NCI-H748 treated with DMSO at 0.1 percent for 48 hours (cell line): ENCODE measurements at places on chromosomes 6 and 20.
A peak's percentile ranks its signal among the peaks of the same experiment; 100 is the strongest.

- DNase-seq: no peak
Measured at GRCh38 chr20:23661002-23661429, 23.3 kb upstream of the CST3 start.

GRCh38 chr6:82094166-82094806 lies 153.3 kb downstream of the IBTK start:
- peak; percentile 14 for DNase-seq

- DNase-seq: no peak
Measured at GRCh38 chr6:44084231-44085014, 42.8 kb downstream of the MRPL14 start.

DNA sequence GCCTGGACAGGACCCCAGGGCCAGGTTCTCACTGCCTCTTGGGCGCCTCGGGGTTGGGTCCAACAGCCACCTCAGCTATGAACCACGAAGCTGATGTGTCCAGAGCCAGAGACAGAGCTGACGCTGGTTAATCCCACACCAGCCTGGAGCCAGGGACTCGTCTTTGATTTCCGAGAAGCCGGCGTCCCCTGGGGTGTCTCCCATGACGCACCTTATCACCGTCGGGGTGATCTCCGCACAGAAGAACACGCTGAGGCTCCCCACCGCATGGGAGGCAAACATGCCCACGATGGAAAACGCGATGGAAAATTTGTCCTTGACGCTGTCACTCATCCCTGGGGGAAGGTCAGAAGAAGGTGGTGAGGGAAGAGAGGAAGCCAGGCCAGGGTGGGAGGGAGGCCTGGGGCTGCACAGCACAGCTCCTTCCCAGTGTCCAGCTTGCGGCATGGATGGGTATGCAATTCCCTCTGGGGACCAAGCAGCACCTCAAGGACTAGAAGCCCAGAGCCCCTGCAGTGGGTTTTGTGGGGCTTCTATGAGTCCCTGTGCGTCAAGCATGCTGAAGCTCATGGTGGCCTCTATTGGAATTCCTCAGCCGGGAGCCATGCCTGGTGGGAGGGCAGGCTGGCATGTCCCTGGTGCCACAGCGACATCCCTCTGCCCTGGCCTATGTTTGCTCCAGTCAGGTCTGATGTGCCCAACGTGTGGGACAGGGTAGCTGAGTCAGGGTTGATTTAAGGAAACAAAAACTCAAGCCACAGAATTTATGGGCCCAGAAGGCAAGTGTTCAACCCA lies 25.1 kb downstream of the PSMG4 start:
- DNase-seq: no peak

DNA sequence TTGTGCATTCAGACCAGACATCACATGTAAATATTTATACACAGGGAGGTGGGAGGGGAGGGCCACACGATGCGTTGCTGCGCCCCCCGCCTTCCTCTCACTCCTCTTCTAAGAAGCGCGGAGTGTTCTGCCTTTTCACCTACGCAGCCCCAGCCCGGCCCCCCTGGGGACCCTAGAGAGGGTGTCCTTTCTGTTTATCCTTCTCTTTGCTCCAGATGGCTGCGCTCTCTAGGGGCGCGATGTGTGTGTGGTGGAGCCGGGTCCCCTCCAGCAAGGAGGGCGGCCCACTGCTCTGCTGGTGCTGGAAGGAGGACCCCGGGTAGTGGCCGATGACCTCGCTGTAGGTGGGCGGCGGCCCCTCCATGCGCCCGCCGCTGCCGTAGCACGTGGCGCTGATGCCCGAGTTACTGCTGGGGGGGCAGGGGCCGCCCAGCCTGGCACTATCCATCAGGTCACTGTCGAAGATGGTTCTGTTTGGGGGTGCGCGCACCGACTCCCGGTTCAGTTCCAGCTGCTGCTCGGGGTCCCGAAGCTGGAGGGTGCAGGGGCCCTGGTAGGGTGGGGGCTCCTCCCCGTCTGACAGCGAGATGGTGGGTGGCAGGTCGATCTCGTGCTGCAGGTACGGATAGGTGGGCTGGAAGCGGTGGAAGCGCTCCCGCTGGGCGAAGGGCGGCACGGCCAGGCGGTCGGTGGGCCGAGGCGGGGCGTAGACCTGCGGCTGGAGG lies 31.8 kb upstream of the ZBP1 start:
- DNase-seq: no peak

DNA sequence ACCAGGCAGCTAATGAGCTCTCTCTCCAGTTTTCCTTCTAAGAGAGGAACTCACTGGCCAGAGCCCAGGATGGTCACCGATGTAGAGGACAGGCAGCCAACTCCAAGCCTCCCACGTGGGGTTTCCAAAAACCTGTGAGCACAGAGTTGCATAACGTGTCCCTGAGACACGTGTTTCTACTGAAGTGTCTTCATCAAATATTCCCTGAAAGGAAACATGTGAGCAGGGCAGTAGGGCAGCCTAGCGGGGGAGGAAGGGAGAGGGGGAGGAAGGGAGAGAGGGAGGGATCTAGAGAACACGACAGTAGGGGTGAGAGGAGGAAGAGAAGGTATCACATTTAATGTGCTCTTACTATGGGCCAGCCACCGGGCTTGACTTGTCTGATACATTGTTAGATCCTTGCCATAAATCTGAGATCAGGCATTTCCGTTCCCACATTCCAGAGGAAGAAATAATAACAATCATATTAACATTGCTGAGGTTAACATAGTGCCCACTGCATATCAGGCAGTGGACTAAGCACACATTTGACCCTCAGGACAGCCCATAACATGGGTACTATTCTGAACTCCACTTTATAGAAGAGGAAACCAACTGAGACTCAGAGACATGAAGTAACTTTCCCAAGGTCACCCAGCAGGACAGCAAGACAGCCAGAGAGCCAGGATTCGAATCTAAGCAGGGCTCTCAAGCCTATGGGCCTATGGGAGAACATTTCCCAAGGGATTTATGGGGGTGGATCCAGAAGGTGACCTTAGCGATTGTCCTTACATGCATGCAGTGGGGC lies 4.5 kb upstream of the SYS1 start:
- DNase-seq: no peak

DNA sequence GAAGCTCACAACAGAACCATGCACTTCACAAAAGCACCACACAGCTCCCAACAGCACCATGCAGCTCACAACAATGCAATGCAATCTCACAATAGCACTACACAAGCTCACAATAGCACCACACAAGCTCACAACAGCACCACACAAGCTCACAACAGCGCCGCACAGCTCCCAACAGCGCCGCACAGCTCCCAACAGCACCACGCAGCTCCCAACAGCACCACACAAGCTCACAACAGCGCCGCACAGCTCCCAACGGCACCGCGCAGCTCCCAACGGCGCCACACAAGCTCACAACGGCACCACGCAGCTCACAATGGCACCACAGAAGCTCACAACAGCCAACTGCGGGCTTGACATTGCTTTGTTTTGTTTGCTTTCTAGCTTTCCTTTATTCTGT lies 198.1 kb downstream of the DLL1 start:
- DNase-seq: no peak

GRCh38 chr6:119174879-119175817 lies 96.7 kb upstream of the FAM184A start:
- no peak for DNase-seq

GRCh38 chr6:17741507-17741906 lies 34.8 kb upstream of the NUP153 start:
- DNase-seq: no peak

DNA sequence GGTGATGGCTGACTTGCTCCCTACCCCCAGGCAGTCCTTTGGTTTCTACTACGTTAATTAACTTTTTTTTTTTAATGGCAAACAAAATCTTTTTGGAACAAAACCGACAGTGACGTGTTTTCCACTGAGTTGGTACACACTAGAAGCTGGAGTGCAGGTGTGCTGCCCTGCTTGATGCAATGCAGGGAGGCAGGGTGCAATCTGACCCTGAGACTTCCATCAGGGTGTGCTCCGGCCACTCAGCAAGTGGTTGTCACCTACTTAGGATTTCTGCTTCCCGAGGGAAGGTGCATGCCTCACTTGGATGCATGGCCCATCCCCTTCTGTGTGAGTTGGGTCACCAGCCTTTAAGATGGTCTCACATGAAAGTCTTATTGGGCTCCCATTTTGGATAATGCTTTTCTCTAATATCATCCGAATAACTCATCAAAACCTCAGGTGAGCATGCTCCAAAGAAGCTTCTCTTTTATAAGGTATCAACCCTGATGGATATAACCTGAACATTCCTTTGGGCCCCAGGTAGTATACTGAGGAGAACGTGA lies 14.0 kb downstream of the RREB1 start:
- no peak for DNase-seq

- no peak for DNase-seq
Measured at GRCh38 chr20:15039088-15039752, 701.8 kb upstream of the FLRT3 start.

DNA sequence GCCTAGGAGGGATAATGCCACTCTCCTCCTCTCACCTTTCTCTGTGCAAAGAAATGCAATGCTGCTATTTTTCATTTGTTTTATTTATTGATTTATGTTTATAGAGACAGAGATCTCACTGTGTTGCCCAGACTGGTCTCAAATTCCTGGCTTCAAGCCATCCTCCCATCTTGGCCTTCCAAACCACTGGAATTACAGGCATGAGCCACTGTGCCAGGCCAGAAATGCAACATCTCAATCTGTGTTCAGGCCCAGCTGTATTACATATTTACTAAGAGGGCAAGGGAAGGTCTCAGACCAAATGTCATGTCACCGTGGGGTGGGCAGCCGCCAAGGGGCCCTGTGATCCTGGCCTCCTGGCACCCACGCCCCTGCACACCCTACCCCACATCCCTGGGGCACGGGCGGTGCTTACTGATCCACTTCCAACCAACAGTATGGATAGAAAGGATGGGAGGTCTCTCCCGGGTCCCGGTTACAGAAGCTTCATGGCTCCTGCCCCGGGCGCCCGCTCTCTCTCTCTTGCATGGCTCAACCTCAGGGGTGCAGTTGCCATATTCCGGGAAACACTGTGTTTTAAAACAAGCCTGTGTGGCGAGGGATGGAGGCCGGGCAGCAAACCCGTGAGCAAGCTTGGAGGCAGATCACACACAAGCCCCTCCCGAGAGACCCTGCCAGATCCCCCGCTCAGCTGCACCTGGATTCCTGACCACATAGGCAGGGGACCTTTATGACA lies 111.8 kb downstream of the AGPAT4 start:
- DNase-seq: no peak

DNA sequence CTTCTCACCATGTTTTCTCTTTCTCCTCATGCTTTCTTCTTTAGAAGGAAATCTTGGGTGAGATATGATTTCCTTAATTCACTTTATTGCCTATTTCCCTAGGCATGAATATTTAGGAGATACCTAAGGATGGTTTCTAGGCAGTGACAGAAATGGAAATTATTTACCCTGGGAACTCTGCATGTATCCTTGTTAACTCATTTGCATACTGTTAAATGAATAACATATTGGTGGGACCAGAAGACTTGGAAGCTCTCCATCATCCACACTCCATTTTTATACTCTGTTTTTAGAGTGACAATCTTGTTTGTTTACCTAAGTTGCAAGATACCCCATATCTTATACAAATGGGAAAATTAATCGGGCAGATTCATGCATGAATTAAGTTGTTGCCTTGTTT lies 285.7 kb downstream of the RNF144B start:
- no peak for DNase-seq

DNA sequence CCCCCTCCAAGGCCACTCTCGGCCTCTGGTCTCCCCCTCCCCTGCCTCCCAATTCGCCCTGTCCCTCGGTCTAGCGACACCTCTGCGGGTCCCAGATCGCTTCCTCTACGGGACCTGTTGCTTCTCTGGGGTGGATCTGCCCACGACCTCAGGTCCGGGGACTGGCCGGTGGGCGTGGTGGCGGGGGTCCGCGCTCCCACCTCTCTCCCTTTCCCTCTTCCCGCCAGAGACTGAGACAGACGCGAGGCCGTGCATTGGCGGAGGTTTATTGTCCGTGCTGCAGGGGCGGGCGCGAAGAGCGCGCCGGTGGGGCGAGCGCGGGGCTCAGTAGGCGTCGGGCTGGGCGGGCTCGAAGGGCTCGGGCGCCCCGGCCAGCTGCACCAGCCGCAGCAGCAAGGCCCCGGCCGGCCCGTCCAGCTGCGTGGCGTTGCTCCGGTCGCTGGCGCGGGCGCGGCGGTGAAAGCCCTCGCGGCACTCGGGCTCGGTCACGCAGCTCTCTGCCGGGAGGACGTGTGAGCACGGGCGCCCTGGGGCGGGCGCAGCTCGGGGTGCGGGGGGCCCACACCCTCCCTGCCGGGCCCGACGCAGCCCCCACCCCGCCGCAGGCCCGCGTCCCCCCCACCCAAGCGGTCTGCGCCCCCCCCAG lies 2.1 kb downstream of the AVP start:
- no peak for DNase-seq

- DNase-seq: no peak
Measured at GRCh38 chr6:34059136-34059731, 86.7 kb downstream of the GRM4 start.

- peak; percentile 85 for DNase-seq
Measured at GRCh38 chr20:21529863-21530262, 16.0 kb upstream of the NKX2-2 start.

DNA sequence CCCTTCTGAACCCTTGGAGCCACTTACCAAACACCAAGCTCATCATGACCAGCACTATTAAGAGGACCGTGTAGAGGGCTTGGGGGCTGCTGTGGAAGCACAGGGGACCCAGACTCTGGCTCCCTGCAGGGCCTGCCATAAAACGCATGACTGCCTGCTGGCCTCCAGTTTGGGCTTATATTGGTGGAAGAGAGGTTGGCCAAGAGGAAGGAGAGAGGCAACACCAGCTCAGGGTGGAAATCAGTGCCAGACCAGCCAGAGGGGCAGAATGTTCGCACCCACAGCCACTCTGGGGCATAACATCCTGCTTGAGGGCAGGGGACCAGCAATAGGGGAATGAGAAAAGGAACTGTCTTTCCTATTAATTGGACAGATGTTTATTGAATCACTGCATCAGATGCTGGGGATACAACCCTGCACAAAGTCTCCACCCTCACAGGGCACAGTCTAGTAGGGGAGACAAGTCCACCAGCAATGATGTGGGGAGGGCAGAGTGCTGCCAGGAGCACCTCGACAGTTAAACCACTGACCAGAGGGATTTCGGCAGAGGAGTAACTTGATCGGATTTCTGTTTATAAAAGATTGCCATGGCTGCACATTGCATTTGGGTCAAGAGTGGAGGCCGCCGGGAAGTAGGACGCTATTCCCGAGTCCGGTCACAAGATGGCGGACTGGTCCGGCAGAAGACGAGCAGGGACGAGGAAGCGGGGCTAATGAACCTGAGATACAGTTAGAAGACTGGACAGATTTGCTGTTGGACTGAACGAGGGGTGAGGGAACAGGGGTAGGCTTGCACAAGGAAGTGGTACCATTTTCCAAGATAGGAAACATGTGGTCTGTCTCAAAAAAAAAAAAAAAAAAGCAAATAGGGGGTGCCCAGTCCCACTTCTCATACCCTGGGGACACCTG lies at the start of gene LY6G5C:
TSS of gene LY6G5C (minus strand) at position 842 of the 909 bp plus-strand sequence. CDS start at position 148, 694 bp downstream.
- peak; percentile 95 for DNase-seq

- DNase-seq: no peak
Measured at GRCh38 chr20:59192533-59192896, 28.9 kb downstream of the ZNF831 start.

DNA sequence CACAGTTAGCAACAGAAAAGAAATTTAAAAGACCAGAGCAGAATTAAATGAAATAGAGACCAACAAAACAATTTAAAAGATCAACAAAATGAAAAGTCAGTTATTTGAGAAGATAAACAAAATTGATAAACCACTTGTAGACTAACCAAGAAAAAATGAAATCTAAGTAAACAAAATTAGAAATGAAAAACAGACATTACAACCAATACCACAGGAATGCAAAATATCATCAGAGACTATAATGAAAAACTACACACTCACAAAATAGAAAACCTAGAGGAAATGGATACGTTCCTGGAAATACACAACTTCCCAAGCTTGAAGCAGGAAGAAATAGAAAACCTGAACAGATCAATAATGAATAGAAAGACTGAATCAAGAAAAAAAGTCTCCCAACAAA lies 97.8 kb downstream of the WDR27 start:
- no peak for DNase-seq
